ENCODE measurements at places on chromosomes 4 and X.

- peak; percentile 51 for DNase-seq
These were observed 5.6 kb downstream of the PRDM8 start for GRCh38 chr4:80202741-80203553.

GRCh38 chrX:154799556-154800348 is 5.5 kb downstream of the MPP1 start:
- DNase-seq = no peak

- peak; percentile 58 for DNase-seq
These were observed 59.4 kb downstream of the POLR2B start for GRCh38 chr4:57037982-57038604.

DNA sequence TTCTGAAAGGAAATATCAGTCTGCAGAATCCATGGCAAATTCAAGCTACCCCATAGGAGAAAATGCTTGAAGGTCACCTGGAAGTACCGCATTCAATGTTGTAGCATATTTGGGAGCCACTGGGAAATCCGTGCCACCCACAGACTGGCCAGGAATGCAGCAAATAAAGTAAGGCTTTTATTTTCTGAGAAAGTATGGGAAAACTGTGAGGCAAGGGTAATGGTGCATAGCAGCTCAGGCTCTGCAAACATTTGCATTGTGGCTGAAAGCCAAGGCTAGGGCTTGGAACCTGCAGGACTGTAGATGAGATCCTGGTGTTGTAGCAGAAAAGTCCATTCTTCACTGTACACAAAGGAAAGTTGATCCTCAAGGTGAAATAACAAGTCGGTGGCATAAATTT is 450.9 kb upstream of the NR3C2 start:
- DNase-seq = no peak

- DNase-seq = no peak
These were observed 8.7 kb downstream of the GCNA start for GRCh38 chrX:71586929-71587328.

DNA sequence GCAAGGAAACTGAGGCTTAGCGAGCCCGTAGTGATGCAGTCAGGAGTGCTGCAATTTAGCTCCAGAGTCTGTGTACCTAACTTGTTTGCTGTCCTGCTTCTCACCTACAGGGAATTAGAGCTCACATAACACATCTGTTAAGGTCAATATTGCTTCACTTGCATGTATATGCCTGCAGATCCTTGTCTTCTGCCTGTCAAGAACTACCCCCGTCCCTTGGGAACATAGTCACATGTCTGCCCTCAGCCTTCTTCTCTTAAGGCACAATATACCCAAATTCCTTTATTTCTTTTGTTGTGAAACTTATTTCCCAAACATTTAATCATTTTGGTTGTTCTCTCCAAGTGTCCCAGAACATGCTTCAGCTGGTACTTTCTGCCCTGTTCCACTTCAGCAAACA is 103.3 kb upstream of the LEF1 start:
- DNase-seq = no peak

GRCh38 chr4:22522206-22522605 is 6.3 kb upstream of the ADGRA3 start:
- DNase-seq = no peak

Data from stimulated activated naive CD8-positive, alpha-beta T cell treated with anti-CD3 and anti-CD28 coated beads, Interleukin-15, Interleukin-2, amounts not matched to agents 100 U/mL and 50 U/mL, for 24 hours (primary cell).